ENCODE measurements at places on chromosomes 3 and 15. TPM values are rescaled to one million over a fixed set of nuclear protein-coding genes. Genes with fewer than 3 reads are reported as not detected.

SLC28A2 gene
- not detected for total RNA-seq

DNA sequence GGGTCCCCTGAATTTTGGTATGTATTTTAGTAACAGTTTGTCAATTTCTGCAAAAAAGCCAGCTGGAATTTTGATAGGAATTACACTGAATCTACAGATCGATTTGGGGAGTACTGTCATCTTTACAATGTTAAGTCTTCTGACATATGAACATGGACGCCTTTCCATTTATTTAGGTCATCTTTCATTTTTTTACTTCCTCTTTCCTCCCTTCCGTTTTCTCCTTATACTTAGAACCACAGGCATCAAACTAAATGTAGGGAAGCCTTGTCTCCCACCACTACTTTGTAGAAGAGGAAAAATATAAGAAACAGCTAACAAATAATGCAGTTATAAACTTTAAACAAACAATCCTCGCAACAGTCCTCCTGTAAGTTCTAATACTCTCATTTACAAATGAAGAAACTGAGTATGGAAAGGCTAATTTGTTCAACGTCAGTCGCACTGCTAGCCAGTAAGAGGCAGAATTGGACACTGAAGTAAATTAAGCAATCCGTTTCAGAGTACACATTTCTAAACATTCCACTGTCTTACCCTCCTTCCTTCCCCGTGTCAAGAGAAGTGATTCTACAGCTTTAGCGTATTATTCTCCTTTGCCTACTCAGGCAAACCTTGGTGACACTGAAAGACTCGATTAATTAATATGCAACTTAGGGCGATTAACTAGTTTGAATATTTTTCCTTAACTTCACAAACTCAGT is 25.6 kb downstream of the RHOA start:
- no peaks in the 10 kb centered on the region for H3K36me3 ChIP-seq
- no peaks in the 10 kb centered on the region for H3K4me1 ChIP-seq
- DNase-seq = no peak
- H3K4me3 ChIP-seq = no peak overlapping the region

DNA sequence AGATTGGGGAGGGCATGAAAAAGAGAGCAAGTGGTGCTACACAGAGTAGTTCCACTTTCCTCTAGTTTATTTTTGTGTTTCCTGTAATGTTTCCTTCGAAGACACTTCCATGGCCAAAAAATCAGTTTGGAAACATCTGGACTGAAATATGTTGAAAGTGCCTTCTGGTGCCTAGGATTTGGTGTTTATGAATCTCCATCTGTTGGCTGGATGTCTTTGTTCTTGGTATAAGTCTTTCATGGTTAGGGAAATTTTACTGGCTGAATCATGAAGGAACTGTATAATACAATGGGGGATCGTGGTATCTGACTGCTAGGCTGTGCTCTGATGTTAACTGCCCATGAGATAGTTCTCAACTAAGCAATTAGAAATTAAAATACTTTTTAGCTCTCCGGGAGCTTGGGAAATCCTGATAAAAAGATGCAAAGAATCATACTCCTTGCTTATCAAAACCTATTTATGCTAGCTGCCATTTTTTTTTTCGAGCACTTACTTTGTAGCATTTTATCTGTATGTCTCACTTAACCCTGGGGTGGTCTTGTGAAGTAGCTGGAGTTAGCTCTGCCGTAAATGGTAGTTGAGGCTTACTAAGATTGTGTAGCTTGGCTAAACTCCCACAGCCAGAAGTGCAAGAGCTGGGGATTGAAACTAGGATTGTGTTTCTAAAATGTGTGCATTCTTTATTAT is 21.9 kb downstream of the AKAP13 start:
- no peak overlapping the region for H3K27ac ChIP-seq
- peaks cover 3% of the 10 kb centered on the region for H3K4me1 ChIP-seq
- H3K4me3 ChIP-seq = no peak overlapping the region
- no peaks in the 10 kb centered on the region for H3K36me3 ChIP-seq
- no peaks in the 10 kb centered on the region for H3K27me3 ChIP-seq

USP13 gene
- total RNA-seq = 11.8 TPM

DNA sequence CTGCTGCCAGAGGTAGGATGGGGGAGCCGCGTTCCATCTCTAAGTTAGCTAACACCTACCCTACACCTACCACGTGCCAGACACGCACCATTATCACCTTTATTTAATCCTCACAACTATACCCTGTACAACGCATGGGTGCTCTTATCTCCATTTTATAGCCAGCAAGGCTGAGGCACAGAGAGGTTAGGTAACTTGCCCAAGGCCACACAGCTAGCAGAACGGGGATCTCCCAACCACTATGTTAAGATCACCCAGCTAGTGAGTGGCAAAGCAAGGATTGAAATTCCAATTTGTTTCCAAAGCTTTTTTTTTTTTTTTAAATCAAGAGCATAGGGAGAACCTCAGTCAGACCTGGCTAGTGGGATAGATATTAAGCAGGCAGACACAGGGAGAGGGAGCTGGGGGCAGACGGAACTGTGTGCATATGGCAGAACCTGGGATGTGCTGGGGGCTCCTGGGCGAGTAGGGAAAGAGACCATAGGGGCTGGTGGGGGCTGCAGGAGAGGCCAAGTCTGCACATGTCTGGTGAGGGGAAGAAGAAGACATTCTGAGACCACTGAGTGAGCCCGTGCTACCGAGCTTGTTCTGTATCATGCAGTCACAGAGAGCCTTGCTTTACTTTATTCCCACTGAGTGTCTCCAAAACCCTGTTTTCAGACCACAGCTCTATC is 196.3 kb upstream of the TPM1 start:
- no peak for DNase-seq
- H3K27me3 ChIP-seq = no peaks in the 10 kb centered on the region
- no peak overlapping the region for H3K4me3 ChIP-seq
- no peaks in the 10 kb centered on the region for H3K36me3 ChIP-seq
- H3K27ac ChIP-seq = no peak overlapping the region

TNFSF10 gene
- total RNA-seq = 155 TPM

DNA sequence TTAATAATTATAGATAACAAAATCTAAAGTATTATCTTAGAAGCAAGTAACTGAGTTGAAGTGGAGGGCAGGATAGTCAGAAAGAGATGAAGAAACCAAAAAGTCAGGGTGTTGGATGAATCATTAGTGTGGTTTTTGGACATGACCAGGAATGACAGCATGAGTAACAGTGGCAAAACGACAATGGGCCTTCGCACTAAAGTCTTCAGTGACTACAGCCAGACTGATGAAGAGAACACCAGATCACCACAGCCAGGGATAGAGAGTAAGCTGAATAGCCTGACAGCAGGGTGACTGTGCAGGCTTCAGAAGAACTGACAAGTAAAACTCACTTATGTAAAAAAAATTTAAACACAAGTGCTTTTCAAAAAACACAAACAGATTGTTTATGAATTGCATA is 96.0 kb upstream of the MELTF start:
- no peaks in the 10 kb centered on the region for H3K27me3 ChIP-seq
- H3K27ac ChIP-seq = no peak overlapping the region
- no peaks in the 10 kb centered on the region for H3K36me3 ChIP-seq
- no peak overlapping the region for H3K4me3 ChIP-seq
- H3K4me1 ChIP-seq = no peaks in the 10 kb centered on the region
- no peak for DNase-seq

TMOD2 gene
- 11.5 TPM for total RNA-seq

GRCh38 chr15:36886701-36887100 is 213.6 kb downstream of the MEIS2 start:
- H3K27me3 ChIP-seq = peaks cover 25% of the 10 kb centered on the region
- no peak for DNase-seq
- H3K4me3 ChIP-seq = peak overlapping the region; percentile 49
- no peaks in the 10 kb centered on the region for H3K36me3 ChIP-seq
- H3K27ac ChIP-seq = no peak overlapping the region
- peaks cover 8% of the 10 kb centered on the region for H3K4me1 ChIP-seq

DNA sequence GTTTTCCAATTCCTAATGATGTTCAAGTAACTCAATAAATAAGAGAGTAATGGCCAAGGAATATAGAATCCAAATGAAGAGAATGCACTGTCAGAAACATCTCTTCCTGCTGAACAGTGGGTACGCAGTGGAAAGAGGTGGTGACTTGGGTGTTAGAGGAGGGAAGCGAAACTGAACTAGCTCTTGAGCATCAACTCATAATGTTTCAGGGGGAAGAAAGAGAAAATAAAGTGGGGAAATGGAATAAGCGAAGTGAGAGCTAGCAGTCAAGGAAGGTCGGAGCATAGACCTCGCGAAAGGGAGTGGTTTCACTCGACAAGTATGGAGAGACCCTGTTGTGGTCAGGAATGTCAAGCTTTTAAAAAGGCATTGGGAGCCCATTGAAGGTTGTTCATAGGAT is 309.5 kb downstream of the GAP43 start:
- DNase-seq = no peak
- H3K27ac ChIP-seq = no peak overlapping the region

DNA sequence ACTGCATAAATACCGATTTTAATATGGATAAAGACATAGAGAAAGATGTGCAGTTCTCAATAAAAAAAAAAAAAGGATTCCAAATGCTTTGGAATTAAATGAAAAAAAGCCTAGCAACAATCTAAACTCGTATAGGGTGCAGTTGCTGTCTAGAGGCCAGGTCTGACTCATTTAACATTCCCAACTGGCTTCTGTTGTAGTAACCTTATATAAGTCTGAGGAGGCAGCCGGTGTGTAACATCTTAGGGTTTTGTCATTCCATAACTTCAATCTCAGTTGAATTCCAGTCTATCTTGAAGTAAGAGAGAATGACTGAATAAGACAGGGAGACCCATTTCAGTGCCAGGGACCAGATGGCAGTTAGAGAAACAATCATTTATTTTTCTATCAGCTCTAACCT is 6.5 kb downstream of the PDCD10 start:
- no peaks in the 10 kb centered on the region for H3K36me3 ChIP-seq
- no peak overlapping the region for H3K4me3 ChIP-seq
- no peak overlapping the region for H3K27ac ChIP-seq
- H3K4me1 ChIP-seq = peaks cover 2% of the 10 kb centered on the region

GRCh38 chr3:137987723-137988122 is 22.2 kb upstream of the CLDN18 start:
- H3K36me3 ChIP-seq = no peaks in the 10 kb centered on the region
- no peak overlapping the region for H3K4me3 ChIP-seq
- no peaks in the 10 kb centered on the region for H3K27me3 ChIP-seq

- no peaks in the 10 kb centered on the region for H3K36me3 ChIP-seq
- no peak overlapping the region for H3K4me3 ChIP-seq
- no peak overlapping the region for H3K27ac ChIP-seq
- DNase-seq = no peak
- no peaks in the 10 kb centered on the region for H3K27me3 ChIP-seq
These were observed 6.8 kb upstream of the INO80 start for GRCh38 chr15:41122849-41123248.

DNA sequence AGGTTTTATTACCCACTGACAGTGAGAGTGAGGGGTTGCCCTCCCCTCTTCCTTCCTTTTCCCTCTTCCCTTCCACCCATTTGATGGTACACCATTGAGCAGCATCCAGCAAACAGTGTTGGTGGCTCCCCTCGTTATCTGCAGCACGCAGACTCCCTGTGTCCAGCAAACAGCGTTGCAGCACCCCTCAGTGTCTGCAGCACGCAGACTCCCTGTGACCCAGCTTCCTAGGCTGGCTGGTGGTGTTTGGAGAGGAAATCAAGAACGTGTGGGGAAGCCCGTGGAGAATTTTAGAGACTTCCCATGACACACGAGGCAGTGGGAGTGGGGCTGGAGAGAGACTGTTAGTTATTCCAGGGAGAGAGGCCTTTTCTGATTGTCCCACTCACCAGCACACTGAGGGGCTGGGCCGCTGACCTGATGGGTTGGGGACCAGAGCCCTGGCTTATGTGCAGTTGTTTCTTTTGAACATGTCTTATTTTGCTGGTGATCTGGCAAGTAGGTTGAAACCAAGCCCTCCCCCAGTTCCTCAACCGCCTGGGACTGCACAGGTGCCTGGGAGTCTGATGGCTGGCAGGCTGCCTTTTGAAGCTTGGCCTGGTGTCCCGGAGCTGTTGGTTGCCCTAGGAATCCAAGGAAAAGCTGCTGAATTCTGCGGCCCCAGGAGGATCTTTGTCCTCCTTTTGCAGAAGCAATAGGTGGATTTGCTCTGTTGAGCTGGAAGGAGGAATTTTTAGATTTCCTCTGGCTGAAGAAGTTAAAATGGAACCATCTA is 19.0 kb downstream of the APBA2 start:
- H3K27ac ChIP-seq = no peak overlapping the region
- H3K4me1 ChIP-seq = no peaks in the 10 kb centered on the region
- no peaks in the 10 kb centered on the region for H3K27me3 ChIP-seq
- no peak overlapping the region for H3K4me3 ChIP-seq
- no peaks in the 10 kb centered on the region for H3K36me3 ChIP-seq

DNA sequence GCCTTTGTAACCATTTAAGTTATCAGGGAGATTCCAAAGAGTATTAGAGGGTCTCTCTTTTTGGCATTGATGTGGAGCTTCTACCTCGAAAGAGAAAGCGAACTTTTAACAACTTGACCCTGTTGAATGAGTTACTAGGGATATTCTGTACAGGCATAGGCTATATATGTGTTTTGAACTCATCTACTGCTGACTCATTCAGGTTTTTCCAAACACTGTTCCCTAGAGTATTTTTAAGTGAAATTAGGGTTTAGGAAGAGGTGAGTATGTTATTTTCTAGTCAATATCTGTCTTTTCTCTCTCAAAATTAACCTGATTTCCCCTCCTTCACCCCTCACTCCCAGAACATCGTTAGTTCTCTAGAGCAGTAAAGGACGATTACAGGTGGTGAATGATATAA is 228.1 kb upstream of the C2CD4B start:
- no peak overlapping the region for H3K27ac ChIP-seq
- H3K27me3 ChIP-seq = no peaks in the 10 kb centered on the region
- H3K36me3 ChIP-seq = no peaks in the 10 kb centered on the region

- no peaks in the 10 kb centered on the region for H3K27me3 ChIP-seq
- DNase-seq = no peak
- no peaks in the 10 kb centered on the region for H3K4me1 ChIP-seq
These were observed 184.5 kb downstream of the STAG1 start for GRCh38 chr3:136567599-136568188.

- H3K27ac ChIP-seq = no peak overlapping the region
- H3K36me3 ChIP-seq = no peaks in the 10 kb centered on the region
- H3K4me3 ChIP-seq = no peak overlapping the region
- no peak for DNase-seq
These were observed 5.0 kb upstream of the IL17RC start for GRCh38 chr3:9911863-9912262.

GRCh38 chr3:129119365-129120100 is 2.1 kb downstream of the RAB43 start:
- H3K27me3 ChIP-seq = no peaks in the 10 kb centered on the region
- H3K4me3 ChIP-seq = peak overlapping the region; percentile 81
- peak; percentile 22 for DNase-seq
- peak overlapping the region; percentile 94 for H3K27ac ChIP-seq
- no peaks in the 10 kb centered on the region for H3K36me3 ChIP-seq
- H3K4me1 ChIP-seq = no peaks in the 10 kb centered on the region

Data from breast epithelium (tissue), 4 donors.